ENCODE measurements at places on chromosomes 11 and 22.

- no peak for DNase-seq
Measured at GRCh38 chr11:32422545-32422944, 12.8 kb downstream of the WT1 start.

- no peak for DNase-seq
Measured at GRCh38 chr11:86941077-86941870, 13.9 kb downstream of the FZD4 start.

- DNase-seq, result no peak
Measured at GRCh38 chr11:71263386-71263785, 11.0 kb upstream of the SHANK2 start.

- no peak for DNase-seq
Measured at GRCh38 chr11:61642162-61642561, 38.0 kb upstream of the DAGLA start.

GRCh38 chr11:48081151-48082010 is 101.0 kb downstream of the PTPRJ start:
- no peak for DNase-seq

DNA sequence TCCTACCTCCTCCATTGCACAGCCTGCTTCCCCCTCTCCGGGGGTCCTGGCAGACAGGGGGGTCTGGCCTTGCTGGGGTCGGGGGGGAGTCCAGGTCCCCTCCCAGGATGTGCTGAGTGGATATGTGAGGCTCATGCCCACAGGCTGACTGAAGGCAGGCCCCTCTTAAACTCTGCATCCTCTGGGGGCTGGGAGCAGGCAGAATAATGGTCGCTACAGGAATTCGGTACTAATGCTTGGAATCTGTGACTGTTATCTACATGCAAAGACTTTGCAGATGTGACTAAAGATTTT is 1.6 kb upstream of the SUN2 start:
- DNase-seq, result no peak

DNA sequence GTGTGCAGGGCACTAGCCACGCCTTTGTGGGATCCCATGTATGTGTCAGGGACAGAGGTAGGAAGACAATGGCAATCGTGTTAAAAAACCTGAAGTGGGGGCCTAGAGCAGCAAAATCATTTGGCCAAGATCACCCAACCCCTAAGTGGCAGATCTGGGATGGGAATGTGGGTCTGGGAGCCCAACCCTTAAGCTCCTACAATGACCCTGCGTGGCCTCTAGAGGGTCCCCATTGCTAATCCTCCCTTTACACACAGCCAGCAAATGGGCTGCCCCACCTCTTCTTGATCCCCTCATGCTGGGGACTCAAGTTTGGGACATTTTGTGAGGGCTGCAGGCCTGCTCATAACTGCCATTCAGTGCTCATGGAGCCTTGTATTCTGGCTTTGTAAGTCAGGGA is 73.2 kb upstream of the SUSD2 start:
- no peak for DNase-seq

DNA sequence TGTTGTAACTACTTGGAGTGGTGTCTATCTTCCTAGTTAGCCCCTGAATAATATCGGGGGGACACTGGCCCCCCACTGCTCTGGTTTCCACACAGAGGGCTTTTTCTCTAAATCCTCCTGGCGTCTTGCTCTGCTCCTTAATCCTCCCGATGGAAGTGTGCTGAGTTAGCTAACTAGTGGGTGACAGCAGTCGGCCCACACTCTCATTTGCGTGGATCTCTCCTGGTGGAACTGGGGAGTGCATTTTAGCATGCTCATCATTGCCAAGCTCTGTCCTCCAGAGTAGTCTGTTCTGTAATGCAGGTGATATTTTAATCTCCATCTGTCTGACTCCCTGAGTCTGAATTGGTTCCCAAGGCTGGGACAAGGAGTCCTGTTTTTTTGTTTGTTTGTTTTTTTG is 46.1 kb upstream of the RASSF10 start:
- no peak for DNase-seq

DNA sequence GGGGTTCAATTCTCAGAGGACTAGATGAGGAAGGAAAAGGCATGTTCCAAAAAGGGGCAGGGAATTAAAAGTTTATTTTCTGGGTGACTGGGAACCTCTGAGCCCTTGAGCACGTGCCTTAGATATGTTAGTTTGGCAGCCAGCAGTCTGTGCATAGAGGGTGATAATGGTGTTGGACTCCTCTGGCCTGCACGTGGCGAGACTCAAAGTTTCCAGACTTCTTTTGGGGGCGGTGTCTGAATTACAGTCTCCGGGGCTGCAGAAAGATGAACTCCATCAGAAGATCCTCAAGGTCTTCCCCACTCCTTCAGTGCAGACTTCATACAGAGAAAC is 861 bp upstream of the ZNRF3 start:
- DNase-seq, result no peak

GRCh38 chr22:47558828-47559700 is 796.6 kb downstream of the TBC1D22A start:
- no peak for DNase-seq
